ENCODE measurements at places on chromosomes 7 and 10. TPM values are rescaled to one million over a fixed set of nuclear protein-coding genes. Genes with fewer than 3 reads are reported as not detected.

CROT gene
- 15.5 TPM for total RNA-seq

DNA sequence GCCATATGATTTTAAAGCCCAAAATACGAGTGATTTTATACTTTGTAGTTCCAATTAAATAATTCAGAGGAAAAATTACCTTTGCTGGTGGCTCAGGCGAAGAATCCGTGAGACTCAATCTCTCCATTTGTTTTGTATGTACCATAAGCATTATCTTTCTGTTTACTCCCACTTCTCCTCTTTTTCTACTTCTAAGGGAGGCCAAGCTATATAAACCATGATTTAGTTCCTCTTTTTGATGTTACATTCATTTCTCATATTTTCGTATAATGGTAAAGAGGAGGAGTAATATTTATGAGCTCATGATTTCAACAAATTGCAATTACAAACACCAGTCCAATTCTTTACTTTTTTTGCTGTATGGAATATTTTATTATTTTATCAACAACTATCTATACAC, 50.6 kb upstream of the TES start:
- no peaks in the 10 kb centered on the region for H3K36me3 ChIP-seq
- no peak overlapping the region for H3K4me3 ChIP-seq
- no peaks in the 10 kb centered on the region for H3K27me3 ChIP-seq
- DNase-seq = no peak
- H3K4me1 ChIP-seq = no peaks in the 10 kb centered on the region

- H3K27ac ChIP-seq = peak overlapping the region; percentile 29
- H3K36me3 ChIP-seq = no peaks in the 10 kb centered on the region
- peaks cover 17% of the 10 kb centered on the region for H3K4me1 ChIP-seq
- no peaks in the 10 kb centered on the region for H3K27me3 ChIP-seq
- DNase-seq = peak; percentile 25
- H3K4me3 ChIP-seq = no peak overlapping the region
Measured at GRCh38 chr10:43393606-43394360, 15.2 kb downstream of the HNRNPF start.

GRCh38 chr10:98414932-98415730, at the start of gene PYROXD2:
PYROXD2 (minus strand) TSS chr10:98415182; CDS start chr10:98415135, 47 bp downstream.
- H3K4me1 ChIP-seq = peaks cover 11% of the 10 kb centered on the region
- H3K27me3 ChIP-seq = no peaks in the 10 kb centered on the region
- peaks cover 39% of the 10 kb centered on the region for H3K36me3 ChIP-seq

DNA sequence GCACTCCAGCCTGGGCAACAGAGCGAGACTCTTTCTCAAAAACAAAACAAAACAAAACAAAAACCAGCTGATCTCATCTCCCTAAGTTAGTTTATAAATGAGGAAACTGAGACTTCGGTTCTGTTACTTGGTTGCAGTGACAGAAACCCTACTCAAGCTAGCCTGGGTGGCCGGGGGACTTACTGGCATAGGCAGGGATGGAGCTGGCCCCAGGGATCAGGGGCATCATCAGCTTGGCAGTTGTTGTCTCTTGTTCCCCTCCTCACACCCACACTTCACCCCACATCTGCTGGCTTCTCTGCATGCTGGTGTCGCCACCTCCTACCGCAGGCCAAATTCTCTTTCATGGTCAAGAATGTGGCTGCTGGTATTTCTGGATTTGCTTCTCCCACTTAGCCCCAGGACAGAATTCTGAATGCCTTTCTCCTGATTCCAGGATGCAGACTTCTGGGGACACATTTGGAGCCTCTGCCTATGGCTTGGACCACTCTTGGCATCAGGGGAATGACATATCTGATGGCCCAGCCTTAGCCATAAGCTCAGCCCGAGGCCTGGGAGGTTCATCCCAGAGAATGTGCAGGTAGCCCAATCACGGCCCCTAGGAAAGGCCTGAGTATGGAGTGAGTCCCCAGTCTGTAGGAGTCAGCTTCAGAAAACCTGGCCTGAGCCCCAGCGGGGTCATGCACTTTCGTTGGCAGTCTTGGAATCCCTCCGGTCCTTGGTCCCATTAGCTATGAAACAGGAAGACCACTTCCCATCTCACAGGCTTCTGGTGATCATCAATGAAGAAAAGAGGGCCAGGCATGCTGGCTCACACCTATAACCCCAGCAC, 41.6 kb upstream of the CTBP2 start:
- no peak overlapping the region for H3K27ac ChIP-seq
- no peaks in the 10 kb centered on the region for H3K27me3 ChIP-seq
- no peak for DNase-seq
- no peak overlapping the region for H3K4me3 ChIP-seq
- H3K4me1 ChIP-seq = no peaks in the 10 kb centered on the region

DNA sequence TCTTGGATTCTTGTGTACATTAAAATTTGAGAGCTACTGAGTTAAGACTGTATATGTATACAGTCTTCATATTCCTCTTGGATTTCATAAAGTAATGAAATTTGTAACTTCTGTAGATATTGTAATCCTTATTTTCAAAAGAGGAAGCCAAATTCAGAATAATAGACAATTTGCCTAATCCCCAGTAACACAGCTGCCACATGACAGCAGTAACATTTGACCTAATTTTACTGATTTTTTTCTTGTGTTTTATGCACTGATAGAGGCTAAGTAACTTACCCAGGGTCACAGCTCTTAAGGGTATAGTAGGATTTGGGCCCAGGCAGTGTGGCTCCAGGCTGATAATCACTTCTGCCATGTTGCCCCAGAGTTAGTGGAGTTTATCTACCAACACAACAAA, 40.4 kb upstream of the IL6 start:
- no peaks in the 10 kb centered on the region for H3K4me1 ChIP-seq
- no peaks in the 10 kb centered on the region for H3K27me3 ChIP-seq
- H3K27ac ChIP-seq = no peak overlapping the region
- H3K4me3 ChIP-seq = no peak overlapping the region
- DNase-seq = no peak

DNA sequence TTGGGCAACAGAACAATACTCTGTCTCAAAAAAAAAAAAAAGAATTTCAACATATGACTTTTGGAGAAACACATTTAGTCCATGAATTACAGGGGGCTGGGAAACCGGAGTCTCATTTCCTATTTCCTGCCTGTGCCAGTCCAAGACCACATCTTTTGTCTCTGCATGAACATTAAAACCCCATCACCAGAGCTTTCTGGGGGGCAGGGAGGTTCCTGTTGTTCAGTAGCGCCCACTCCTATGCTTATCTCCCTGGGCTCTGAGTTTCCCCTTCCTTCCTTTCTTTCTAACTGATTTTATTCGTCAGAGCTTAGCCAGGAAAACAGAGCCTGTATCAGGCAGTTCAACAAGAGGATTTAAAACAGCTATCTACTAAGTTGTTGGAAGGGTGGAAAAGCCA, 119.3 kb downstream of the CALN1 start:
- H3K36me3 ChIP-seq = no peaks in the 10 kb centered on the region
- H3K4me3 ChIP-seq = no peak overlapping the region
- no peak for DNase-seq
- H3K4me1 ChIP-seq = no peaks in the 10 kb centered on the region

GRCh38 chr10:127736915-127737562, at the start of gene FOXI2:
FOXI2 (plus strand) TSS chr10:127737185; CDS start chr10:127737274, 89 bp downstream.
- peaks cover 51% of the 10 kb centered on the region for H3K27me3 ChIP-seq
- no peak within 1 kb of the TSS for H3K27ac ChIP-seq
- no peak for DNase-seq
- H3K4me1 ChIP-seq = peaks cover 21% of the 10 kb centered on the region
- no peaks in the 10 kb centered on the region for H3K36me3 ChIP-seq
- H3K4me3 ChIP-seq = no peak within 1 kb of the TSS

All from left lung (tissue), 14 donors.